Amniotic stem cell (primary cell): ENCODE measurements at places on chromosomes 4 and X.

DNA sequence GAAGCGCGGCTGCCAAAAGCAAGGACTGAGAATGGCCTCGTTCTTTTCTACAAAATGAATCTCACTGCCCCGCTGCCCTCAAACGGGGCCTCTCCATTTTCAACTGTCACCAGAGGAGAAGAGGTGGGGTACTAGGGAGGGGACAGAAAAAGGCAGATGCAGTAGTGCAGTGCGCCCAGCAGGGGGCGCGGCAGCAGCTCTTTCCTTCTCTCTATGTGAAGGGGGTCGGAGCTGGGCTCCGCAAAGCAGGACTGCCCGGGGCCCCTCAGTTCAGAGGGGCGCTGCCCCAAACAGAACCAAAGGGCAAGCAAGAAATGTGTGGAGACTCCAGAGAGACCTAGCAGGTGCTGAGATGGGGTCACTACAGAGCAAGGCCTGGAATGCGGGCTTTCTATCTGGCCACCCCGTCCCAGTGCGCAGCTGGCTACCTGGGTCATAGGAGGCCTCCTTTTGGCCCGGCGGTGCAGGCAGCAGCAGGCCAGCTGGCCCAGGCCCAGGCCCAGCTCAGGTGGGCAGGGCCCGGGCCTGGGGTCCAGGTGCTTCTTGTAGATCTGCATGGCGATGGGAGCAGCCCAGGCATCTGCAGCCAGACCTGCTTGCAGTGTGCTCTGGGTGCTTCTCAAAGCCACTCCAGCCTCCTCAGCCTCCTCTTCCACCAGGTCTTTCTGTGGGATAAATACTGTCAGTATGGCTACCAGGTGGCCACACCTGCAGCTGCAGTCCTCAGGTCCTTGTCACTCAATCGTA is 5.9 kb downstream of the IRAK1 start:
- no peak for DNase-seq

GRCh38 chrX:39065051-39065871 is 264.0 kb downstream of the MID1IP1 start:
- no peak for DNase-seq

- no peak for DNase-seq
Measured at GRCh38 chr4:26426892-26427291, 63.4 kb downstream of the CCKAR start.

- no peak for DNase-seq
Measured at GRCh38 chr4:8829584-8829983, 42.1 kb downstream of the HMX1 start.

DNA sequence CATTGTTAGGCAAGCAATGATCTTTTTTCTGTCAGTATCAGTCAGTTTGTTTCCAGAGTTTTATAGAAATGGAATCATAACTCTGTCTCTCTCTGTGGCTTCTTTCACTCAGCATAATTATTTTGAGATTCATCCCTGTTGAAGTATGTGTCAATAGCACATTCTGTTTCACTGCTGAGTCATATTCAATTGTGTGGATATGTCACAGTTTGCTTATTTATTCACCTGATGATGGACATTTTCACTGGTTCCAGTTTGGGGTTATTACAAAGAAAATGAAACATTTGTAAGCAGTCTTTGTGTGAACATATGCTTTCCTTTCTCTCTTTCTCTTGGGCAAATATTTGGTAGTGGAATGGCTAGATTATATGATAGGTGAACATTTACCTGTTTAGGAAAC is 10.2 kb upstream of the ZNF718 start:
- no peak for DNase-seq

DNA sequence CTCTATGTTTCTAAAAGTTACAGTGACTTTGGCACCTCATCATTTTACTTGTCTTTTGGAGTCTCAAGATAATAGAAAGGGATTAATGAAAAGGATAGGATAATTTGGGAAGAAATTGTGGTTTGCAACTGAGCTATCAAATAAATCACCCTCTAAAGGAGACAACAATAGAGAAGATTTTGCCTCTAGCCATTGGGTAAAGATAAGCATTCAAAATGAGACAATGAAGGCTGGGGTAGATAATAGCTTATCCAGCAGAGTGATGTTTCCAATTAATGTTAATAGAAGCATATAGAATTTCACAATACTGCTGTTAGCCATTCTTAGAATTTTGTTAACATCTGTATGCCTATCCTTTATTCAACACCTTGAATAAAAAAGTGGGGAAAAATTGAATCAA is 1177.6 kb downstream of the ADGRL3 start:
- DNase-seq = no peak

DNA sequence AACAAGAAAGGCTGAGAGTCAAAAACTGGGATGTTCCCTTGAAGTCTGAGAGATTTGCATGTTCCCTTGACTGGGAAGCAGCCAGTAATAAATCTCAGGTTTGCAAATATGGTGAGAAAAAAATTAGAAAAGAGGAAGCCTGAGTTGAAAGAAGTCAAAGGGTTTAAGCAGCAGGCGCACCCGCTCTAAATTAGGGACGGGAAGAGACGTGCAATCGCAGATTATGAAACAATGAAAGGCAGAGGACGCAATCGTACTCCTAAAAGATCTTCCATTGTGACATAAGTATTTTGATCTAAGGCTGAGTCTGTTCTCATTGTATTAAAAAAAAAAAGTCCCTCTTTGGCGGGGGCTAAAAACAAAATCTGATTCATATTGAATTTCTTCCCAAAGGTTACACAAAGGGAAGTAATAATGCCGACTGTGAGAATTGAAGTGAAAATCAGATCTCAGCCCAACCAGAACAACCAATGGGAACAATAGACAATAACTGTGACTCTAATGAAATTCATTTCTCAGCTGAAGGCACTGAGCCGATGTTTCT is 28.2 kb downstream of the SAT1 start:
- no peak for DNase-seq

DNA sequence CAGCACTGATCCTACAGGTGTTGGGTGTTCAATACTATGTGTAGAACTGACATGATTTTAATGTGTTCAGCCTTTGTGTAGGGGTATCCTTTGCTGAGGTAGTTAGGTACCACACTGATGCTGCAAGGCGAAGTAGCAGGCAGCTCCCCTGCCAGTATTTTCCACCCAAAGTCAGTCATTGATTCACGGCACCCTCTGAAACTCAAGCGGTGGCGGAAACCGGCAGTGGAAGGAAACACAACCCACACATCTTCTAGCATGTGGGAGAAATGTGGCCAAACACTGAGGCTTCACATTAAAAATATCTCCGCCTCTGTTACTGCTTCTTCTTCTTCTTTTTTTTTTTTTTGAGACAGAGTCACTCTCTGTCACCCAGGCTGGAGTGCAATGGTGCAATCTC is 126.3 kb downstream of the AASDH start:
- no peak for DNase-seq

GRCh38 chr4:173522951-173523395 is 7.1 kb downstream of the HAND2 start:
- DNase-seq = no peak

- DNase-seq = no peak
Measured at GRCh38 chrX:21156632-21157031, 217.6 kb upstream of the CNKSR2 start.

- no peak for DNase-seq
Measured at GRCh38 chrX:100995469-100995868, 26.0 kb downstream of the ARL13A start.

DNA sequence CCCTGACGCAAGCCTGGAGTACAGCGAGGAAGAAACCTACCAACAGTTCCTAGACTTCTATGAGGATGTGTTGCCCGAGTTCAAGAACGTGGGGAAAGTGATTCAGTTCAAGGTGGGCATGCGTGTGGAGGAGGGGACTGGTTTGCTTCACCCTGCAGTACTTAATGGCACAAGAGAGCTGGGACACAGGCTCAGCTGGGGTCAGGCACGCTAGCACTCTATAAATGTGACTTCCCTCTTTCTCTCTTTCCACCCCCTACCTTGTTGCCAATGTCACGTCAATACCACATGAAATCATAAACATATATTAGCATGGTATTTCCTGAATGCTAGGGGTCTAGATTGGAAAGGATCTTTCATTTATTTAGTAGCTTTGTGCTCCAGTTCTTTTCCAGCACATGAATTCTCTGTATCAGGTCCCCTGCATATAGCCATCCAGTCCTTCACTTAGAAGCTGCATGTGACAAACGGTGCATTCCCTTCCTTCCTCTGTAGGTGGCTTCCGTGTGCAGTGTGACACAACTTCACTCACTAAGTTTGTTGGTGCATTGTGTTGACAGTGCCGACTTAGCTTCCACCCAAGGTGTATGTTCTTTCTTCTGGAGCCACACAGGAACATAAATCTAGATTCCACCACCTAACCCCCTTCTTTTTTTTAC is 25.6 kb downstream of the ZRSR2 start:
- DNase-seq = no peak

DNA sequence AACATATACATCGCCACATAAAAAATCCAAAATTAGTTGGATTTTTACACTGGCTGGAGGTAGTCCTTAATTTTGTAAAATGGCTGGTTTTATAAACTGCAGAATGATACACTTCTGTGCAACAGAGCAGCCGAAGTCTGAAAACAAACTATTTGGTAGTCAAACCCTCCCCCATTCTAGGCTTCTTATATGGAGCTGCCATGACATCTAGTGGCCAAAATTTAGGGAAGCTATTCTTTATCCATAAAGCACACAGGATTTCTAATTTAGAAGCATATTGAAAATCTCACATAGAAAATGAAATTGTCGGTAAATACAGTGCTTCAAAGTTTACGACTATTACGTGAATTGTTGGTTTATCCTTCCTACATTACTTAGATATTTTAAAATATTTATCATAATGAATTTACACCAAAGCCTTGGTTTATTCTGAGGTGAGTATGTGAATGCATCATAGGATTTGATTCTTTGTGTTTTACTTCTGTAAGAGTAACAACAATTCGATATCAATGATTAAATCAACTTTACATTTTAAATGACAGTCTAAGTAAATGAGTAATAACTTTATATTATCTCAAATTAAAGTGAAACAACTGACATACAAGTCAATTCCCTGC is 113.4 kb upstream of the FAM241A start:
- DNase-seq = peak; percentile 48
